ENCODE measurements at places on chromosomes 5 and 9.

DNA sequence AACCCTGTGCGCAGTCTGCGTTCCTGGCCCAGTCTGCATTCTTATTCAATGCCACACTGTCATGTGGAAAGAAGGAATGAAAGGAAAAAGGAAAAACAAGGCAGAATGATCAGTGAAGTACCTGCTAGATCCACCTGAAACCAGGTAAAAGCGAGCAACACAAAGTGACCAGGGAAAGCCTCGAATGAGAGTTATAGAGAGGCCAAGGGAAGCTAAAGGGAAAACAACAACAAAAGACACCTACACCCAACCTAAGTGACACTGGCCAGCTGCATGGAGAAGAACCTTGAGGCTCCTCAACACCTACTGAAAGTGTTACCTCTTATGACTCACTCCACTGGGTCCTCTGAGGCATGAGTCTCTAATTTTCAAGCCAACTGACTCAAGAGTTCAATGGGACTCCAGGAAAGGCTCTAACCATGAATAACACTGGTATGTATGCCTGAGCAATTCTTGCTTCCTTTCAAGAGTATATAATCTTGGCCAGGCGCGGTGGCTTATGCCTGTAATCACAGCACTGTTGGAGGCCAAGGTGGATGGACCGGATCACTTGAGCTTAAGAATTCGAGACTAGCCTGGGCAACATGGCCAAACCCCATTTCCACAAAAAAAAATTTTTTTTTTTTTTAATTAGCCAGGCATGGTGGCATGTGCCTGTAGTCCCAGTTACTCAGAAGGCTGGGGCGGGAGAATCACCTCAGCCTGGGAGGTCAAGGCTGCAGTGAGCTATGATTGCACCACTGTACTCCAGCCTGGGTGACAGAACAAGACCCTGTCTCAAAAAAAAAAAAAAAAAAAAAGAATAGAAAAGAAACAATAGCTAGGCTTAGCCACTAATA, 29.0 kb downstream of the MTMR12 start:
- no peak for DNase-seq

DNA sequence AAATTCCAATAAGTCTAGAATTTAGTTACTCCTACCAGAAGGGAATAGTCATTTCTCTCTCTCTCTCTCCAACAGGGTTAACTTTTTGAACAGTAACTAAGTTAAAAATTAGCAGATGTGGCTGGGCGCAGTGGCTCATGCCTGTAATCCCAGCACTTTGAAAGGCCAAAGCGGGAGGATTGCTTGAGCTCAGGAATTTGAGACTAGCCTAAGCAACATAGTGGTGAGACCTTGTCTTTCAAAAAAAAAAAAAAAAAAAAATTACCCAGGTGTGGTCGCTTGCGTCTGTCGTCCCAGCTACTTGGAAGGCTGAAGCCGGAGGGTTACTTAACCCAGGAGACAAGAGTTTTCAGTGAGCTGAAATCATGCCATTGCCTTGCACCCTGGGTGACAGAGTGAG, 639.7 kb downstream of the PTPRD start:
- DNase-seq, result no peak

DNA sequence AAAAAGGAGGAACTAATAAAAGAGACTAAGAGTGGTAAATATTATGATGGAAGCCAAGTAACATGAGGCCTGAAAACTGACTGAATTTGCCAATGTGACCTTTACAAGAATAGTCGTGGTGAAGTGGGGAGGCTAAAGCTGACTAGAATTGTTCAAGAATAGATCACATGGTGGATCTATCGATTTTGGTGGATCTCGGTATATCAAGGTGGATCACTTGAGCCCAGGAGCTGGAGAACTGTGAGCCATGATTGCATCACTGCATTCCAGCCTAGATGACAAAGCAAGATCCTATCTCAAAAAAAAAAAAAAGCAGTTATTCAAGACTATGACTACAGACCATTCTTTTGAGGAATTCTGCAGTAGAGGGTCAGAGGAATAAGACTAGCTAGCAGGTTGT, 15.1 kb downstream of the ERMP1 start:
- DNase-seq, result no peak

DNA sequence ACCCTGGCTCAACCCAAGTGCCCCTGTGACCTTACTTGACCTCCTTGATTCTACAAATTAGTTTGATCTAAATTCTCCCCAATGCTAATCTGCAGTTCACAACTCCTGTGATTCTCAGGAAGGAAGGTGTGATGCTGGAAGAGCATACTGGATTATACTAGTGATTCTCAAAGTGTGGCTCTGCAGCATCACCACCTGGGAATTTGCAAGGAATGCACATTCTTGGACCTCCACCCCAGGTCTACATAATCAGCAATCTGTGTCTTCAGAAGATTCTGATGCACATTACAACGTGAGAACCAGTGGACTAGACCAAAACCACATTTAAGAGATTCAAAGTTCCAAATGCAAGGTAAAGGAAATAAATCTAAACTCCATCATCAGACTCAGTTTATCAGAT, 198.6 kb downstream of the AGTPBP1 start:
- DNase-seq, result no peak

DNA sequence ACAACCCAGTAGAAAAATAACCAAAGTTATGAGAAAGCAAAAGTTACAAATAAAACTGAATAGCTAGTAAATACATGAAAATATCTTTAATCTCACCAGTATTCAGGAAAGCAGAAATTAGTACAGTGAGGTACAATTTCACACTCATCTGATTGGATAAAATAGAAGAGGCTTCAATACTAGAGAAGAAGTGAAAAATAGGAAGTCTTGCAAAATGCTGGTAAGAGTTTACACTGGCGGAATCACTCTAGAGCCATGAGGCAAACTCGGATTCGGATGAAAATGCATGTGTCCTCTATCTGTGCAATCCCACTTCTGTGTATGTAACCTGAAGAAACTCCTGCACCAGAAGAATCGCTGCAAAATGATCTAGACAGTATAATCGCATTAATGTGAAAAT, 128.9 kb downstream of the CCDC192 start:
- no peak for DNase-seq

GRCh38 chr5:79653843-79654242, 35.8 kb upstream of the CMYA5 start:
- DNase-seq, result no peak

DNA sequence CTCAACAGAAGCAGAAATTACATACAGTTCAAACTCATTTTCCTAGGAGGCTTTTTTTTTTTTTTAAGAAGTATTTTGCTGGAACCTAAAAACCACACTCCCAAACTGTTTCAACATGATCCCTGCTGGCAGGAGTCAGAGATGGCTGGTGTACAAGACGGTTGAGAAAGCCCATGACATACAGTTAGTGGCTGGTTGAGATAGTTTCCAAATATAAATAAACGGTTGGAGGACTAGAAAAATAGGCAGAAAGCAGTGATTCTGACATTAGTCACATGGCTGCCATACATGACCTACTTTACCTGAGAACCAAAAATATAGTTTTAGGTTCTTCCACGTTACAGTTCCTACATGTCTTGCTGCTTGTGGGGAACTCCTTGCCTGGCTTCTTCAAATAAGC, 31.7 kb upstream of the BASP1 start:
- DNase-seq, result no peak

DNA sequence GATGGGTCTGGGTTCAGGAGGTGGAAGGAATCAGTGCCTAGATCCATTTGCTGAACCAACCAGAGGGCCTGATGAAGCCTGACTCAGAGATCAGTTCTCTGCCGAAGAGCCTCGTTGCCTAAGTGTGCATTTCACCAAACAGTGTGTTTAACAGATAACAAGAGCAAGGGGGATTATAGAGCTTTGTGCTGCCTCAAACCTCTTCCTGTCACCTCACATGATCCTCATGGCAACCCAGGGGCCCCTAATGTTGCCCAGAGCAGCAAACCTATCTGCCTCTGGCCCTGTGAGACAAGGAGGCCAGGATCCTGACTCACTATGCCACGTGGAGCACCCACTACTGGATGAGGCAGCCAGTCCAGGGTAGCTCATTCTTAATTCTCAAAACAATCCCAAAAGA, 66.3 kb upstream of the EPB41L4B start:
- no peak for DNase-seq

- no peak for DNase-seq
Measured at GRCh38 chr9:124778575-124779367, 1.8 kb downstream of the OLFML2A start.

DNA sequence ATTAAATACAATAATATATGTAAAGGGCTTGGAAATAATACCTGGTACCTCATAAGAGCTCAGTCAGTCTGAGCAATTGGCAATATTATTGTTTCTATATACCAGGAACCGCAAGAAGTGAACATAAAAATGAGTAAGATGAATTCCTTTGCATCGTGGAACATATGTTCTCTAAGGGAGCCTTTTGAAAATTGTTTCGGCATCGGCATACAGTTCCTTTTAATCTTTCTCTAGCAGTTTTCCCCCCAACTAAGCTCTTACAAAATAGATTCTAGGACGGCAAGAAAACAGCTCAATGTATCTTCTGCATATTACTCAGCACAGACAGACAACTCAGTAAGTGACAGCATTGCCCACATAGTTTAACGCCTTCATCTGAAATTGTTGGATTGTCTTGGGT, 426.6 kb upstream of the WWC1 start:
- DNase-seq, result no peak

DNA sequence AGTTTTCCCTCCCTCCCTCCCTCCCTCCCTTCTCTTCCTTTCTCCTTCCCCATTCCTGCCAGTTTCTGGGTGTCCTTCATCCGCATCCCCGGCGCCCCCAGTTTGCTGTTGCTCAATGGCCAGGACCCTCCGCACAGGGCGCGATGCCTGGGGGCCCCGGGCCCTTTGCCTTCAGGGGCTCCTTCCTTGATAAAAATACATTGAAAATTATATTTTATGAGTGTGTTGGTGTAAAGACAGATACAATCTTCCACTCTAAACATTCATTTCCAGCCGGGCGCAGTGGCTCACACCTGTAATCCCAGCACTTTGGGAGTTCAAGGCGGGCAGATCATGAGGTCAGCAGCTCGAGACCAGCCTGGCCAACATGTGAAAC, 7.6 kb upstream of the AGPAT2 start:
- DNase-seq, result no peak

GRCh38 chr9:137435980-137436760, 5.0 kb downstream of the ENTPD8 start:
- DNase-seq, result no peak

DNA sequence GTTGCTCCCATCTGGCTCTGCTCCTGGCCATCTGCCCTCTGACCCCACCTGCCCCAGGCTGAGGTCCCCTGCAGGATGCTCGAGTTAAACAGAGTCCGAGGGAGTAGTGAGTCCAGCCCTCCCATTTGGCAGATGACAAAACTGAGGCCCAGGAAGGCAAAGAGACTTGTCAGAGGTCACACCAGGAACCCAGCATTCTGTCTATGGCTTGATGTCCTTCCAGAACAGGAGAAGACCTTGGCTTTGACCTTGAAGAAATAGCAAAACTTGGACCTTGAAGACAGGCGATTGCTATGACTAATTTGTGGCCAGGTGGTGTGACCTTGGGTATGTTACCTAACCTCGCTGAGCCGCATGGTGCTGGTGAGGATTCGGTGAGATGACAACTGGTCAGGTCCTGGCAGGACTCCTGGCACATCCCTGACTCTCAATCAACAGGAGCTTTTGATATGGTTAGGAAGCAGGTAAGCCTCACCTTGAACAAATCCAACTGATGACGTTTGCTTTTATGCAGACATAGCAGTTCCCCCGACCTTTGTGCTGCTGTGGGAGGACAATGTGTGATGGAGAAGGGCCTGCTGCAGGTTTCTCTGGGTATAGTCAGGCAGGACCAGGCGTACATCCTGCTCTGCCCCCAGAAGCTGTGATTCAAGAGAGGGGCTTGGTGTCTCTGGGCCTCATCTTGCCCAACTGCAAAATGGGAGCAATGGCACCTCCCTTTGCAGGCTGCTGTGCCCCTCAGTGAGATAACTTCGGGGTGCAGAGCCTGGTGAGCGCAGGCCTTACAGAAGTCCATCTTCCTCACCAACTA, 198.7 kb downstream of the C9orf50 start:
- no peak for DNase-seq

DNA sequence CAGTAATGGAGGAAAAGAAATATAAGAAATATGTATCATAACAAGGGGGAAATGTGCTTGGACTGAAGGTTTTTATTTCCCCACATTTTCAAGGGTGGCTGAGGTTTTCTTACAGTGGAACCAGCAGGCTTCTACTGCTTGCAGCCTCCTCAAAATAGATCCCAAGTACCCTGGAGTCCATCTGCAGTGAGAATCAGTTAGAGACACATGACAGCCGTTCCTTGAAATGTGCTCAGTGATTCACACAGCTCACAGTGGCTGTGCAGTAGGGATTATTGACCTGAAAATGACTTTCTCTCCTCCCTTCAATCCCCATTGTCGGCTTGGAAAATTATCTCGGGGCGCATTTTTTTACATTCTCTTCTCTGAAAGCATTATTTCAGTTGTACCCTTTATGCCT, 832.0 kb downstream of the TLR4 start:
- no peak for DNase-seq

GRCh38 chr5:30661730-30662129, 531.8 kb upstream of the CDH6 start:
- DNase-seq, result no peak

DNA sequence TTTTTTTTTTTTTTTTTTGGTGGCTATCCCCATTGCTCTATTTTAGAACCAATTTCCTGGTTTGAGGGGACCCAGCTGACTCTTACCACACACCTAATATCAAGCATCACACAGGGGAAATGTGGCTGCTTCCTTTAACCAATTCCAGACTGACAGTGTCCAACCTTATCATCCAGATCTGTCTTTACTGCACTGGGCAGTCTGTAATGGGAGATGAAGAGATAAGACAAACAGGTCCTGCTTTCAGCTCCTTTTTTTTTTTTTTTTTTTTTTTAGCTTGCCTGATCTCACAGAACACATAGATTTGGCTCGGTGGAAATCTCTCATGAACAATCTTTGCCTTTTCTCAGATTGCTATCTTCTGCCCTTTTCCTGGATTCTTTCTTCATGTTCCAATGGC, 198.8 kb upstream of the TYRP1 start:
- no peak for DNase-seq

GRCh38 chr9:97445119-97445701, 33.3 kb downstream of the TDRD7 start:
- DNase-seq, result no peak

DNA sequence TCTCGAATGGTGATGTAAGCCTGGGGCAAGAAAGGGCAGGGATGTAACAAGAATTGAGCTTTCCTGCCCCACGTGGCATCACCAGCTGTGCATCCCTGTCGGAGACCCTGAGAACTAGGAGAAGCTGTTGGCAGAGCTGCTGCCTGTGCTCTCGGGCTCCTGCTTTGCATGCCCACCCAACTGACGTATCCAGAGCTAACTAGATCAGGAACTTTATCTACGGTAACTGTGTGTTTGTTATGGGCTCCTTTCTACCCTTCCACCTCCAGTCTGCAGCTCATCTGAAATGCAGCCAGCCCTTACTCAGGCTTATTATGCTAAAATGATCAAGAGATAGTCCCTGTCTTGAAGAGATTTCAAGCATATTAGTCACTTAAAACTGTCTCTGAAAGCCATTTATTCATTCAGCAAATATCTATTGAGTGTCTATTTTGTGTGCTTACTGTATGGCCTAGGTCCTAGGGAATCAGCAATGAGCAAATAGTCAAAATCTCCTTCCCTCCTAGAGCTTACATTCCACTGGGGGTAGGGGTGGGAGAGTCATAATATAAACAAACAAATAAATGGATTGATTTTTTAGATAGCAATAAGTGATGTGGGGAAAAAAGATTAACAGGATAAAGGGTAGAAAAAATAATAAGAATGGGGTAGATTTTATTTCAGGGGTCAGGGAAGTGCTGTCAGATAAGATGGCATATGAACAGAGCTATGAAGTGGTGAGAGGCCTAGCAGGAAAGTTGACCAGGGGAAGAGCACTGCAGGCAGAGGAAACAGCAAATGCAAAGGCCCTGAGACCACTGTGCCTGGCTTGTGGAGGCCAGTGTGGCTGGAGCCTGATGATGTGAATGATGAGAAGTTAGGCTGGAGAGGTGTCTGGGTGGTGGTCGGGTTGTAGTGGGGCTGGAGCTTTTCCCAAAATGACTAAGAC, 118.2 kb downstream of the GALNT10 start:
- no peak for DNase-seq

Data from NCI-H2081 treated with DMSO at 0.1 percent for 48 hours (cell line).